ENCODE measurements at places on chromosomes 2 and 18.

- H3K36me3 ChIP-seq, result no peaks in the 10 kb centered on the region
- H3K4me3 ChIP-seq, result no peak overlapping the region
- H3K27me3 ChIP-seq, result no peaks in the 10 kb centered on the region
- H3K27ac ChIP-seq, result peak overlapping the region; percentile 57
These were observed 46.7 kb downstream of the LDLRAD4 start for GRCh38 chr18:13265008-13265910.

GRCh38 chr18:25658476-25658875, 306.5 kb upstream of the ZNF521 start:
- no peaks in the 10 kb centered on the region for H3K27me3 ChIP-seq
- H3K36me3 ChIP-seq, result no peaks in the 10 kb centered on the region
- no peak for DNase-seq
- H3K4me1 ChIP-seq, result no peaks in the 10 kb centered on the region
- no peak overlapping the region for H3K4me3 ChIP-seq

DNA sequence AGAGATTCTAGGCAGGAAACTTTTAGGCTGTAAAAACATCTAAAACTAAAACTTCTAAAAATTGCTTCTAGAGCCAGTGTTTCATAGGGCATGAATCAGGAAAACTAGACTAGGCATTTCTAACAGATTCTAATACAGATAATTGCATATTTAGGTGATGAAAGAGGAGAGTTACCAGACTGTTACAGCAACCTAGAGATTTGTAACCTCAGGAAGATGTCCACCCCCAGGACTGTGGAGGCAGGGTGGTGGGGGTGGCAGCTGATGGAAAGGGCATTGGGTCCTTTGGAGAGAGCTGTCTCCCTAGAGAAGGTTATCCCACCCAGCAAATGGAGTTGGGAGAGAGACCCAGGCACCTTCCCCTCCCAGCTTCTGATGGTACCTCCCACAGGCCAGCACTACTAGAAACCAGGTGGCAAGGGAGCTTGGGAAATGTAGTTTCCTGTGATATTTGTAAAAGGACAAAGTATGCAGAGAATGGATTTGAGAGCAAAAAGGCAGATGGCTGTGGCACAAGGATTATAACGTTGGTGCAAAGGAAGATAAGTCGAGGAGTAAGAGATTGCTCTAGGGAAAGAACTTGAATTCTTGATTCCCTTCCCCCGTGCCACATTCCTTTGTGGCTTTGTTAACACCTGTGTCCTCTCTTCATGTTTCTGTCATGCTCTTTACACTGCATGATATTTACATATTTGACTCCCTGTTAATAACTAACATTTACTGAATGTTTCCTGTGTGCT, 75.6 kb upstream of the MGAT5 start:
- H3K27ac ChIP-seq, result no peak overlapping the region
- H3K36me3 ChIP-seq, result no peaks in the 10 kb centered on the region
- no peak overlapping the region for H3K4me3 ChIP-seq

DNA sequence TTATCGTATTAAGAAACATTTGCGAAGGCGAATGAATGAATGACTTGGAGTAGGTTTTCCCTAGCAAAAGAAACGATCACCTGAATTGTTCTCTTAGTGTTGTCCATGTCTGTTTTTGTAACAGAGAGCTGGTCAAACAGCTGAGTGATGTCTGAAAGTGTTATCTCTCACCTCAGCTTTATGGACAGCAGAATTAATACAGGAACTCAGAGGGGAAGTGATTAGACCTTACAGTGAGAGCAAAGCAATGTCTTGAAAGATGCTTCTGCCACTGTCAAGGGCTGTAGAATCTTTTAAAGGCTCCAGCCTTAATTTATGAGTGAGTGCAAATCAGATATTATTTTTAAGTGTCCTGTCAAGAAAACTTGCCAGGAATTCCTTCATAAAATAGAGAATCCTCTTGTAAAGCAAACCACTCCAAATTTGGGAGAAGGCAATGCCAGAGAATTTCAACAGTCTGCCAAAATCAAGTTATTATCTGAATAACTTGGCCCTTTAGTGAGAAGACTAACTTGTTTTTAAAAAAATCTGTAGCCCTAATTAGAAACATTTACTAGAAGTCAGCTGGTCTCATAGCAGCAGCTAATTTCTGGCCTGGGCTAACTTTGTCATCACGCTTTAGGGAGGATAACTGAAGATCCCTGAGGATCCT, 60.7 kb downstream of the CDC42EP3 start:
- peaks cover 4% of the 10 kb centered on the region for H3K4me1 ChIP-seq
- H3K27me3 ChIP-seq, result no peaks in the 10 kb centered on the region
- H3K4me3 ChIP-seq, result no peak overlapping the region
- no peak overlapping the region for H3K27ac ChIP-seq

DNA sequence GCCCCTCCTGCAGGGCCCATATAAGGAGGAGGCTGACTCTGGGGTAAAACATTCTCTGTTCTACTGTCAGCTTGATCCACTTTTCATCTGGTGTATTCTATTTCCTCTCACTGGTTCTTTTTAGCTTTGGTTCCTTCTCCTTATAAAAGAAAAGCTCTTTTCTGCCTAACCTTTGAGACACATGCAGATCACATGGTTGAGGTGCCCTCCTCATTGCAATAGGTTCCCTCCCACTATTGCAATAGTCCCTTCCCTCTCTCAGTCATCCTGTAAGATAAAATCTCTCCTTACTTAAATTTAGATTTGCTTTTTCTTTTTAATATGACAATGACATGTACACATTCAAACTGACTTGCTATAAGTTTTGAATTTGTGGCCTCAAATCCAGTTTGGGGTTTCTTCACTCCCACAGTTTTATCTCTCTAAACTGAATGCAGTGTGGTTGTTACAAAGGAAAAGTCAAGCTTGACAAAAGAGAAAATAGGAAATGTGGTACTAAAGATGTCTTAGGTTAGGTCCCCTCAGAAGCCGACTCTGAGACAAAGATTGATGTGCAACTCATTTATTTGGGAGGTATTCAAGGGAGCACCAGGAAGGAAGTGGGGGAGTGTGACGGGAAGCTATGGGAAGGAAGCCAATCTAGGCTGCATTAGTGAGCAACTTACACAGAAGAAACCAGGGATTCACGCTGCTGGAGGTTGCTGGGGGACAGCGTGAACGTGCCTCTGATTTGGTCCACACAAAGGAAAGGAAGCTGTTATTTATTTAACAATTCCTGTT, 127.6 kb upstream of the LINC00305 start:
- no peak for DNase-seq
- no peaks in the 10 kb centered on the region for H3K36me3 ChIP-seq
- H3K4me3 ChIP-seq, result no peak overlapping the region
- H3K27ac ChIP-seq, result peak overlapping the region; percentile 9

- H3K27ac ChIP-seq, result no peak overlapping the region
- no peaks in the 10 kb centered on the region for H3K36me3 ChIP-seq
- H3K4me3 ChIP-seq, result no peak overlapping the region
- H3K4me1 ChIP-seq, result peaks cover 13% of the 10 kb centered on the region
- DNase-seq, result no peak
These were observed 46.3 kb upstream of the CREB1 start for GRCh38 chr2:207483477-207483876.
